ENCODE measurements at places on chromosomes 3 and 15. TPM values are rescaled to one million over a fixed set of nuclear protein-coding genes. Genes with fewer than 3 reads are reported as not detected.
A peak's percentile ranks its signal among the peaks of the same experiment; 100 is the strongest.

- peaks cover 9% of the 10 kb centered on the region for H3K4me1 ChIP-seq
- peak; percentile 19 for DNase-seq
- peaks cover 6% of the 10 kb centered on the region for H3K27me3 ChIP-seq
Measured at GRCh38 chr3:148957586-148957985, 33.8 kb upstream of the GYG1 start.

GRCh38 chr3:173140986-173141385 lies at the start of gene SPATA16:
Gene SPATA16, minus strand, starts transcription at chr3:173141235. Its CDS starts 23,504 bp downstream, at chr3:173117731.
- no peak within 1 kb of the TSS for H3K4me3 ChIP-seq
- no peaks in the 10 kb centered on the region for H3K4me1 ChIP-seq
- DNase-seq = no peak
- H3K36me3 ChIP-seq = no peaks in the 10 kb centered on the region
- H3K27me3 ChIP-seq = no peaks in the 10 kb centered on the region

Gene CPNE9
- total RNA-seq = not detected

Gene RAB6B
- 2.7 TPM for total RNA-seq

DNA sequence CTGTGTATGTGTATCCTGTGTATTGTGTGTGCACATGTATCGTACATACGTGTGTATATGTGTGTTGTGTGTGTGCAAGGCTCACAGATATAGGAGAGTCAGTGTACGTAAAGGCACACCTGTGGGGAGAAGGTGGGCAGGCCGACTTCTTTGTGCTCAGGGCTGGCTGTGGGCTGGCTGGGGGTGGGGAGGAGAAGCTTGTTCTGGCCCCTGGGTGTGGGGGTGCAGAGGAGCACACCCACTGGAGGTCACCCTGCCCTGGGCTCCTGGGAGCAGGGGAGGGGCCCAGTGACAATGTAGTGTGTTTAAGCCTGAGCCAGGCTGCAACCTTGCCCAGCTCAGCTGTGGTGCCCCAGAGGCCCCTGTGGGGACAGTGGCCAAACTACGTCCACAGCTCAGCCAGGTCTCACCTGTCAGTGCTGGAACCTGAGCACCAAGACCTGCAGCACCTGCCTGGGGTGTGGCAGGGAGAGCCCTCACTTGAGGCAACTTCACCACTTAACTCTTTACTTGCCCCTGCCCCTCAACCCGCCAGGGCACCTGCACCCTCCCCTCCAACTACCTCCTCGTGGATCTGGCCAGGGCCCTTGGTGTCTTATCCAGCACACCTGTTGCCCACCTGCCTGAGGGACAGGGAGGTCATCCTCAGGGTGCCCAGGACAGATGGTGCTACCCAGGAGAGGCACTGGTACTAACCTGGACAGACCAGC lies 2.6 kb upstream of the HHATL start:
- no peak for DNase-seq
- H3K27ac ChIP-seq = no peak overlapping the region
- H3K4me1 ChIP-seq = no peaks in the 10 kb centered on the region
- no peaks in the 10 kb centered on the region for H3K36me3 ChIP-seq
- no peaks in the 10 kb centered on the region for H3K27me3 ChIP-seq

DNA sequence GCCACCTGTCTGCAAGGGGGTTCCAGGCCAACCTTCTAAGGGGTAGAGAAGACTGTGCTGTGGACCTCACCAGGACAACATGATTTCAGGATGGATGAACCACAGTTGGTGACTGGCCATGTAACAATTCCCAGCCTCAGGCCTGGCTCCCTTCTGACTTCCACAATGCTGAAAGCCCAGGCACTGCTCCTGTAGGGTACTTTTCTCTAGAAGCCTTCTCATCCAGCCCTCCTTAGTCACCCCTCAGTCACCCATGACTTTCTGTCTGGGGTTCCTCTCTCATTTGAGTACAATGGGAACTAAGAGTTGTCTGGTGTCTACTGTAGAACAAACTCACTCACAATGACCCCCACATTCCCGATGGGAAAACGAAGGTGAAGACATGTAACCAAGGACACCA lies 8.6 kb downstream of the ALS2CL start:
- H3K36me3 ChIP-seq = no peaks in the 10 kb centered on the region
- peaks cover 2% of the 10 kb centered on the region for H3K4me1 ChIP-seq
- no peaks in the 10 kb centered on the region for H3K27me3 ChIP-seq
- no peak for DNase-seq
- H3K27ac ChIP-seq = no peak overlapping the region

GRCh38 chr3:65265942-65266590 lies 578.3 kb upstream of the ADAMTS9 start:
- no peaks in the 10 kb centered on the region for H3K4me1 ChIP-seq
- no peak overlapping the region for H3K27ac ChIP-seq
- H3K27me3 ChIP-seq = no peaks in the 10 kb centered on the region
- no peak overlapping the region for H3K4me3 ChIP-seq

- peaks cover 4% of the 10 kb centered on the region for H3K27me3 ChIP-seq
- H3K27ac ChIP-seq = no peak overlapping the region
- no peak for DNase-seq
- no peak overlapping the region for H3K4me3 ChIP-seq
- H3K4me1 ChIP-seq = no peaks in the 10 kb centered on the region
Measured at GRCh38 chr15:61030451-61030850, 198.7 kb downstream of the RORA start.

GRCh38 chr15:59180945-59181600 lies 25.6 kb upstream of the LDHAL6B start:
- DNase-seq = no peak
- H3K27me3 ChIP-seq = peaks cover 9% of the 10 kb centered on the region
- no peak overlapping the region for H3K27ac ChIP-seq
- H3K36me3 ChIP-seq = no peaks in the 10 kb centered on the region
- no peak overlapping the region for H3K4me3 ChIP-seq
- H3K4me1 ChIP-seq = peaks cover 10% of the 10 kb centered on the region

- peaks cover 25% of the 10 kb centered on the region for H3K27me3 ChIP-seq
- no peaks in the 10 kb centered on the region for H3K36me3 ChIP-seq
- no peak overlapping the region for H3K4me3 ChIP-seq
- no peak for DNase-seq
- H3K27ac ChIP-seq = no peak overlapping the region
- H3K4me1 ChIP-seq = peaks cover 9% of the 10 kb centered on the region
Measured at GRCh38 chr3:50502225-50502583, 1.2 kb downstream of the CACNA2D2 start.

Gene EPHA3
- total RNA-seq = not detected

Gene CCR8
- 0.51 TPM for total RNA-seq

Gene ZNF502
- total RNA-seq = 0.77 TPM

GRCh38 chr3:56987238-56987895 lies 73.1 kb upstream of the SPATA12 start:
- peaks cover 19% of the 10 kb centered on the region for H3K4me1 ChIP-seq
- peak; percentile 33 for DNase-seq
- H3K27ac ChIP-seq = no peak overlapping the region
- no peaks in the 10 kb centered on the region for H3K36me3 ChIP-seq
- H3K27me3 ChIP-seq = peaks cover 14% of the 10 kb centered on the region
- no peak overlapping the region for H3K4me3 ChIP-seq

DNA sequence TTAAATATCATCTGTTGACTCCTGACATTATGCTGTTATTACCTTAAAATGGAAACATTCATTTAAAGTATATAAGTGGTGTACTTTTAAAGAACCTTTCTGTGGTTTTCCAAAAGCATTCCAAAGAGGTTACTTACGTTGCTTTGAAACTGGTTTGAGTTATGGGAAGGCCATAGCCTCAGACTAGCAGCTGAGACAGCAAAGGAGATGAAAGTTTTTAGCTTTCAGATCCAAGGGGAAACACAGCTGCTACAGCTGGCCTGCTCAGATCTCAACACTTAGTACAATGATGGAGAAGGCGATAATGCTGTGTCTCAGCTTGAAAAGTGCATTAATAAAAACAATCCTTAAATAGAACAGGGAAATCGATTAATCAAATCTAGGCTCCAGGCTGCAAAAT lies 921.1 kb downstream of the ROBO1 start:
- no peaks in the 10 kb centered on the region for H3K27me3 ChIP-seq
- H3K4me1 ChIP-seq = no peaks in the 10 kb centered on the region
- no peak for DNase-seq
- no peak overlapping the region for H3K4me3 ChIP-seq
- no peaks in the 10 kb centered on the region for H3K36me3 ChIP-seq

GRCh38 chr3:99084826-99085225 lies 183.3 kb upstream of the DCBLD2 start:
- H3K27ac ChIP-seq = no peak overlapping the region
- no peaks in the 10 kb centered on the region for H3K36me3 ChIP-seq
- H3K4me1 ChIP-seq = no peaks in the 10 kb centered on the region
- no peak overlapping the region for H3K4me3 ChIP-seq

Gene ZNF80
- 0.33 TPM for total RNA-seq

- H3K4me1 ChIP-seq = peaks cover 41% of the 10 kb centered on the region
- H3K36me3 ChIP-seq = peaks cover 2% of the 10 kb centered on the region
- DNase-seq = no peak
- H3K4me3 ChIP-seq = no peak overlapping the region
- no peak overlapping the region for H3K27ac ChIP-seq
Measured at GRCh38 chr3:30355622-30356021, 250.8 kb upstream of the TGFBR2 start.

DNA sequence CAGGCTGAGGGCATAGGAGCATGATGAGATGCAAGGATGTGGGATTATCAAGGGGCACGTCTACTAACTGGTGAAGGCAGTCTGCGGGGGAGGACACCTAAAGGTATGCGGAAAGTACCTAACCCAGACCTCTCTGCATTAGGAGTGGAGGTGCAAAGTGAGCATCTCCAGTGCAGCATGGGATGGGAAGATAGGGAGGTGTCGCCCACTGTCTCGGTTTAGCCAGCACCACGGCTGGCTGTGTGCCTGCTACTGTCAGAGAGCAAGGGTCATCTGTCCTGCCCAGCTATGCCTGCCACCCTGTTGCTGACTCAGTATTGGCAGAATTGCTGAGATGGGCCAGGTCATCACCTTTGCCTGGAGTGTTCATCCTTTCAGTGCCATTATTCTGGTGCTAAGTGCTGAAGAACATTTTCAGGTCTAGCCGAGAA lies 40.1 kb downstream of the OXNAD1 start:
- H3K4me3 ChIP-seq = peak overlapping the region; percentile 12
- H3K27ac ChIP-seq = peak overlapping the region; percentile 88

GRCh38 chr3:102230057-102230456 lies 204.8 kb upstream of the ZPLD1 start:
- H3K27ac ChIP-seq = no peak overlapping the region
- no peak for DNase-seq
- peaks cover 13% of the 10 kb centered on the region for H3K4me1 ChIP-seq
- peaks cover 5% of the 10 kb centered on the region for H3K27me3 ChIP-seq
- H3K36me3 ChIP-seq = no peaks in the 10 kb centered on the region
- no peak overlapping the region for H3K4me3 ChIP-seq

DNA sequence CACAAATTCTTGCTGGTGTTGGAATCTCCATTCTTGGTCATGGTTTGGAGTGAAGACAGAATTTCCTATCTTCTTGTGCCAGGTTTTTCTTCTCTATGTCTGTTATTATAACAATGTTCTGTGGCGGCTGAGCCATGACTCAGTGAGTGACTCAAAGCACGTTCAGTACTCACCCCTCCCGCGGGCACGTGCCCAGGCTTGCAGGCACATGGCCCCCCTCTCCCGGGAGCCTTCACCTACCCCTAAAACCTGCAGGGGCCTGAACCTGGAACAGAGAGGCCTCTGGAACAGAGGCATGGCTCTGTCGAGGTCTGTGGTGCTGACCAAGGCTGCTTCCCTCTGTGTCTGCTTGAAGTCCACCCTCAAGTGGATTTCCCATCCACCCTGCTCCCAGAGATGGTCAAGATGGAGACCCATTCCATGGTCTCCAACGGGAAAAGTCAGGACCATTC lies 27.6 kb downstream of the PLXNB1 start:
- DNase-seq = peak; percentile 8
- no peaks in the 10 kb centered on the region for H3K4me1 ChIP-seq
- H3K36me3 ChIP-seq = no peaks in the 10 kb centered on the region
- no peak overlapping the region for H3K27ac ChIP-seq
- H3K4me3 ChIP-seq = no peak overlapping the region

Gene LRRN1
- not detected for total RNA-seq

- peak overlapping the region; percentile 28 for H3K4me3 ChIP-seq
- H3K4me1 ChIP-seq = peaks cover 60% of the 10 kb centered on the region
- peak overlapping the region; percentile 52 for H3K27ac ChIP-seq
- H3K36me3 ChIP-seq = peaks cover 42% of the 10 kb centered on the region
- H3K27me3 ChIP-seq = no peaks in the 10 kb centered on the region
Measured at GRCh38 chr3:105847452-105847851, 21.4 kb downstream of the CBLB start.

Gene NDN
- total RNA-seq = 1.3 TPM

Gene NME9
- 0.58 TPM for total RNA-seq

- peaks cover 2% of the 10 kb centered on the region for H3K36me3 ChIP-seq
- H3K4me1 ChIP-seq = peaks cover 19% of the 10 kb centered on the region
- no peaks in the 10 kb centered on the region for H3K27me3 ChIP-seq
- H3K4me3 ChIP-seq = no peak overlapping the region
- no peak for DNase-seq
- no peak overlapping the region for H3K27ac ChIP-seq
Measured at GRCh38 chr15:60744826-60745460, 266.0 kb upstream of the ICE2 start.

DNA sequence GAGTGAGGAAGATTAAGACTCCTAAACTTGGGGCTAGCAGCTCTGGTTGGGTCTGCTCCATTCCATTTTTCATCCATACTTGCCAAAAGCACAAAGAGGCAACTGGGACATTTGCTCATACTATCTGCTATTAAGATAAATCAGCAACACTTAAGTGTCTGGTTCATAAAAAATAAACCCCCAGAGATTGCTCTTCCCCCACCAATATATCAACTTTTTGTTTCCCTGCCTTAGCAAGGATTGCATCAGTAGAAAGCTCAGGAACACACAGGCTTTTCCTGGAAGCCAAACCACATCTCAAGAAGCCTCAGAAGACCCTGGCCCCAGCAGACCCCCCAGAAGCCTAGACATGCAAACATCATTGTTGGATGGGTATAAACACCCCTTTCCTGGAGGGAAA lies 232.4 kb upstream of the WNT5A start:
- no peaks in the 10 kb centered on the region for H3K4me1 ChIP-seq
- H3K27ac ChIP-seq = no peak overlapping the region
- no peak for DNase-seq
- no peaks in the 10 kb centered on the region for H3K36me3 ChIP-seq
- no peaks in the 10 kb centered on the region for H3K27me3 ChIP-seq

Gene LRRC2
- not detected for total RNA-seq

Gene BNC1
- total RNA-seq = not detected

DNA sequence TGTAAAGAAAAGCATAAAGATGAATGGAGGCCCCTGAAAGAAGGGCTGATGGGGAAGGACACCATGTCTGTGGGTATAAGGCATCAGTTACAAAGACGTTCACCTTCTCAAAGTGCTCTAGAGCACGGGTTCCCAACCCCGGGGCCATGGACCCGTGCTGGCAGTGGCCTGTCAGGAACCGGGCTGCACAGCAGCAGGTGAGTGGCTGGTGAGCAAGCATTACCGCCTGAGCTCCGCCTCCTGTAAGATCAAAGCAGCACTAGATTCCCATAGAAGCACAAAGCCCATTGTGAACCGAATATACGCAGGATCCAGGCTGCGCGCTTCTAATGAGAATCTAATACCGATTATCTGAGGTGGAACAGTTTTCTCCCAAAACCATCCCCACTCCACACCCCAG lies 25.7 kb downstream of the MYO1E start:
- H3K4me3 ChIP-seq = no peak overlapping the region
- no peak for DNase-seq
- peaks cover 9% of the 10 kb centered on the region for H3K27me3 ChIP-seq
